ENCODE measurements at places on chromosomes 7 and 10.

- DNase-seq, result no peak
Measured at GRCh38 chr7:85052056-85052737, 134.7 kb downstream of the SEMA3D start.

- no peak for DNase-seq
Measured at GRCh38 chr7:157035302-157035701, 24.8 kb upstream of the MNX1 start.

GRCh38 chr10:95637140-95637539 is 19.4 kb downstream of the ALDH18A1 start:
- DNase-seq, result no peak

- no peak for DNase-seq
Measured at GRCh38 chr10:72649291-72649690, 23.4 kb upstream of the MICU1 start.

GRCh38 chr10:43409385-43410109 is 561 bp upstream of the HNRNPF start:
- DNase-seq, result peak; percentile 86
